ENCODE measurements at places on chromosomes 2 and 18.

DNA sequence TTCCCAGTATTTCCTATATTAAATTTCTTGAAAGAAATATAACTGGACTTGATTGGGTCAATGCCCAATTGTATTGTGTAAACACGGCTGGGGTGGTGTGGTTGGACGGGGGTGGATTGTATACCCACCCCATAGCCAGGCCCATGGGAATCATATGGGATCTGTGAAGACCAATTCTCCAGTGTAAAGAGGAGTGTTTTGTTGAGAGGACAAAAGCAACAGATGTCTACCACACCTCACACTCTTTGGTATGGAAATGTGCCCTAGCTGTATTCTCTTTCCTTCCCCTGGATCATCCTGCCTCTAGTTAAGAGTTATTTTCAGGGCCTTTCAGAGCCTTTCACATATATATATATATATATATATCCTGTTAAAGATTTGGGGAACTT is 57.5 kb upstream of the TGIF1 start:
- DNase-seq, result no peak

DNA sequence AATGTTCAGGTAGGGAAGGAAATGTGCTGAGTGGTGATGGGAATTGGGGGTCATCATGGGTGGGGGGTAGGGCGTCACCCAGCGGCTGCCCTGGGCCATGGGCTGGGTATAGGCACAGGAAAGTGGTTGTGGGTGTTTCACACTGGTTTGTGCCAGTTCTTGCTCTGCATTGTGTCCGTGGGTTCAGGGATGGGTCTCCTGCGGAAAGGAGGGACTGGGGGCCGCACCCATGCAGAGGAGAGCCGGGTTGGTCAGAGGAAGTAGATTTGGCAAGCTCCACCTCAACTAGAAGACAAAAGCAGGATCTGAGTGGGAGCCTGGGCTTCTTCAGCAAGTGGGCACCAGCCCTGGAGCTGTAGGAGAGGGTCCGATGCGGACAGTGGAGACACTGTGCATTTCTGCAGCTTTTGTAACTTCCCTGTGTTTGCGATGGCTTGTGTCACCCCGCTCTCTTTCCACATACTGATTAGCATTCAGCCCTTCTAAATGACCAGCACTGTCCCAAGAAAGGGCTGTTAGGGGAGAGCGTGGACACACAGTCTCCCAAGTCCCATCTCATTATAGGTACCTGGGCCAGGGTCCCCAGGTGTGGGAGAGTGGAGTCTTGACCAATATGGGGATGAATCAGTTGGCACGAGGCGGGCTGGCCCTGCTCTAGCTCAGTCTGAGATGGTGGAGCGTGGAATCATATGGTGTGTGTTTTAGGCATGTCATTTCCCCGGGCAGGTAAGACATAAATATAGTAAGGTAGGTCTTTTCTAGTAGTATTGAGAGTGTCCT is 67.2 kb downstream of the LRRFIP1 start:
- DNase-seq, result no peak

- no peak for DNase-seq
Observed at GRCh38 chr18:63562284-63562683, 20.1 kb downstream of the SERPINB12 start.

GRCh38 chr2:145066151-145066661 is 546.3 kb upstream of the ZEB2 start:
- DNase-seq, result no peak

All from Panc1 (cell line).